ENCODE measurements at places on chromosomes 5 and 9. TPM values are rescaled to one million over a fixed set of nuclear protein-coding genes. Genes with fewer than 3 reads are reported as not detected.

CDH9 gene
- not detected for total RNA-seq

ARHGEF28 gene
- total RNA-seq = 1.1 TPM

PCDHGA11 gene
- total RNA-seq = 11.8 TPM

PCDHB3 gene
- total RNA-seq = 0.20 TPM

PCDHB12 gene
- total RNA-seq = not detected

SWI5 gene
- total RNA-seq = 23.1 TPM
